ENCODE measurements at places on chromosomes 1 and 21. TPM values are rescaled to one million over a fixed set of nuclear protein-coding genes. Genes with fewer than 3 reads are reported as not detected.
A peak's percentile ranks its signal among the peaks of the same experiment; 100 is the strongest.

- DNase-seq: no peak
- no peak overlapping the region for H3K27ac ChIP-seq
- peaks cover 3% of the 10 kb centered on the region for H3K4me1 ChIP-seq
- H3K4me3 ChIP-seq: no peak overlapping the region
These were observed 25.9 kb upstream of the DDOST start for GRCh38 chr1:20686883-20687725.

- peaks cover 2% of the 10 kb centered on the region for H3K4me1 ChIP-seq
- H3K27me3 ChIP-seq: no peaks in the 10 kb centered on the region
- no peak overlapping the region for H3K27ac ChIP-seq
- H3K36me3 ChIP-seq: no peaks in the 10 kb centered on the region
- no peak overlapping the region for H3K4me3 ChIP-seq
- DNase-seq: no peak
These were observed 70.3 kb upstream of the RGL1 start for GRCh38 chr1:183734543-183735036.

- H3K36me3 ChIP-seq: no peaks in the 10 kb centered on the region
- no peaks in the 10 kb centered on the region for H3K27me3 ChIP-seq
- peak overlapping the region; percentile 11 for H3K4me3 ChIP-seq
- DNase-seq: no peak
- peaks cover 37% of the 10 kb centered on the region for H3K4me1 ChIP-seq
These were observed 70.3 kb upstream of the PRDX6 start for GRCh38 chr1:173406783-173407230.

DNA sequence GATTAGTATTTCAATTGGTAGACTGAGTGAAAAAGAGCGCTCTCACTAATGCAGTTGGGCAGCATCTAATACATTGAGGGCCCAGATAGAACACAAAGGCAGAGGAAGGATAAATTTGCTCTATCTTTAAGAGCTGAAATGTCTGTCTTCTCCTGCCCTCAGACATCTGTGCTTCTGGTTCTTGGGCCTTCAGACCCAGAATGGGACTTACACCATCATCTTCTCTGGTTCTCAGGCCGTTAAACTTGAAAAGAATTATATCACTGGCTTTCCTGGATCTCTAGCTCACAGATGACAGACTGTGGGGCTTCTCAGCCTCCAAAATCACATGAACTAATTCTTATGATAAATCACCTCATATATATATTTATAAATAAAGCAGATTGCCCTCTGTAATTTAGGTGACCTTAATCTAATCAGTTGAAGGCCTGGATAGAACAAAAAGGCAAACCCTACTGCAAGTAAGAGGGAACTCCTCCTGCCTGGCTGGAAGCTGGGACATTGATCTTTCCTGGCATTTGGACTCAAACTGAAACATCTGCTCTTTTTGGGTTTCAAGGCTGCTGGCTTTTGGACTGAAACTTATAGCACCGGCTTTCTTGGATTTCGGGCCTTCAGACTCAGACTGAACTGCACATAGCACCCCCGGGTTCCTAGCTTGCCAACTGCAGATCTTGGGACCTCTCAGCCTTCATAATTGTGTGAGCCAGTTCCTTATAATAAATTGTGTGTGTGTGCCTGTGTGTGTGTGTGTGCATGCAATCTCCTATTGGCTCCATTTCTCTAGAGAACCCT, 390.4 kb upstream of the PLXNA2 start:
- H3K4me3 ChIP-seq: no peak overlapping the region
- no peak for DNase-seq
- no peaks in the 10 kb centered on the region for H3K27me3 ChIP-seq
- H3K4me1 ChIP-seq: no peaks in the 10 kb centered on the region

DNA sequence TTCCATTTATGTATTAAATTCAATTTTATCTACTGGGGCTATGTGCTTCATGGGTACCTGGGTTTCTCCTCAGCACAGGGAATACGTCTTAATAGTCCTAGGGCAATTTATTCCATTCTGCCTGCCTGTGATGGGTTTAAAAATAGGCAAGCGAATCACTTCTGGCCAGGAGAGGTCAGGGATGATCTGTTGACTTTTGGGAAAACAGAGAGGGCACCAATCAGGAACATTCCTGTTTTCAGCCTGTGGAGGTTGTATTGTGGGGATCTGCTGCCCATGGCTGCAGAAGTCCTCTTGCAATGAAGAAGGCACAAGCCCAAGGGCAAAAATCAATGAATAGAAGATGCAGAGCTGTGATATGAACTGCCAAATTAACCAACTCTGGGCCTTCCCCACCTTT, 303.1 kb downstream of the CTH start:
- no peaks in the 10 kb centered on the region for H3K36me3 ChIP-seq
- DNase-seq: no peak
- H3K4me1 ChIP-seq: no peaks in the 10 kb centered on the region
- no peak overlapping the region for H3K27ac ChIP-seq
- H3K4me3 ChIP-seq: no peak overlapping the region
- no peaks in the 10 kb centered on the region for H3K27me3 ChIP-seq

- peaks cover 34% of the 10 kb centered on the region for H3K27me3 ChIP-seq
- H3K36me3 ChIP-seq: no peaks in the 10 kb centered on the region
- no peak for DNase-seq
- no peak overlapping the region for H3K4me3 ChIP-seq
- H3K4me1 ChIP-seq: peaks cover 30% of the 10 kb centered on the region
These were observed 2.0 kb downstream of the CAMSAP2 start for GRCh38 chr1:200740571-200741208.

DNA sequence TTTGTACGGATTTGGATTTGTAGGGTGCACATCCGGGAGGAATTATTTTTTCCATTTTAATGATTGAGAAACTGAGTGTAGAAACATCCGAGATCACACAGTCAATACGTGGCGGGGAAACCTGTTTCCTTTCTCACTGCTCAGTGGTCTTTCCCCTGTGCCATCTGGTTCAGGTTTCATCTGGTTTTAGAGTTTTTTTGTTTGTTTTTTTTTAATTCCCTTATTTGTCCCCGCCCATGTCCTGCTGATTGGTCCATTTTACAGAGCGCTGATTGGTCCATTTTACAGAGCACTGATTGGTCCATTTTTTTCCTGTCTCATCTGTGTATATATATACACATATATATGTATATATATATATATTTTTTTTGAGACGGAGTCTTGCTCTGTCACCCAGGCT, 6.0 kb downstream of the TRPM2 start:
- H3K4me1 ChIP-seq: peaks cover 28% of the 10 kb centered on the region
- DNase-seq: no peak
- H3K27ac ChIP-seq: no peak overlapping the region

DNA sequence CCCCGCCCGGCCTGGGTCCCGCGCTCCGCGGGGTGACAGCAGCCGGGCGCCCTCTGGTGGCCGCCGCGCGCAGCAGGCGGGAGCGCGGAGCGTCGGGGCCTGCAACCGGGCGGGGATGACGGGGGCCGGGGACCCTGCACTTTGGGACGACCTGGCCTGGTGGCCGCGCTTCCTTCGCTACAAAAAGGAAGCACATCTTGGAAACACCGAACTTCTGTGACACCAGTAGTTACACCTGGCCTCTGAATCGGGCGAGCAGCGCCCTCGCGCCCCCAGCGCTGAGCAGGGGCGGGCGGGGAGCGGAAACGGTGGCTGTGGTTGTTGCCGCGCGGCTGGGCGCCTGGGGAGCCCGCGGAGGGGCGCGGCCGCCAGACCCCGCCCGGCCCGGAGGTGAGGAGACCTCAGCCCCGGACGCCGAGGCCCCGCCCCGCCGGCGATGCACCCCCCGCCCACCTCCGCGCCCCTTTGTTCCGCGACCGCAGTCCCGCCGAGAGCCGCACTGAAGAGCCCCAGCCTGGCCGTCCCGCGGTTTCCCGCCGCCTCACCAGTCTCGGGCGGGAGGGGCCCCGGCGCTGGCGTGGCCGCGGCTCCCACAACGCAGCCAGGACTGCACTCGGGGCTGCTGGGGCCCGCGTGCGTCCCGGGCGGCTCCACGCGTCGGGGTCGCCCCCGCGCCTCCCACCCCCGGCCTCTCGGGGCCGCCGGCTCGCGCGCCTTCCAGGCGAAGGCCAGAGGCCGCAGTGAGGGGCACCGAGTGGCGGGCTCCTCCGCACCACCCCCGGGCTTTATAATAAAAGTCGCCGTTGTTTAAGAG, 59.3 kb downstream of the H3-3A start:
- peaks cover 5% of the 10 kb centered on the region for H3K27me3 ChIP-seq
- H3K27ac ChIP-seq: peak overlapping the region; percentile 89
- no peaks in the 10 kb centered on the region for H3K36me3 ChIP-seq
- peaks cover 50% of the 10 kb centered on the region for H3K4me1 ChIP-seq
- peak; percentile 80 for DNase-seq

DNA sequence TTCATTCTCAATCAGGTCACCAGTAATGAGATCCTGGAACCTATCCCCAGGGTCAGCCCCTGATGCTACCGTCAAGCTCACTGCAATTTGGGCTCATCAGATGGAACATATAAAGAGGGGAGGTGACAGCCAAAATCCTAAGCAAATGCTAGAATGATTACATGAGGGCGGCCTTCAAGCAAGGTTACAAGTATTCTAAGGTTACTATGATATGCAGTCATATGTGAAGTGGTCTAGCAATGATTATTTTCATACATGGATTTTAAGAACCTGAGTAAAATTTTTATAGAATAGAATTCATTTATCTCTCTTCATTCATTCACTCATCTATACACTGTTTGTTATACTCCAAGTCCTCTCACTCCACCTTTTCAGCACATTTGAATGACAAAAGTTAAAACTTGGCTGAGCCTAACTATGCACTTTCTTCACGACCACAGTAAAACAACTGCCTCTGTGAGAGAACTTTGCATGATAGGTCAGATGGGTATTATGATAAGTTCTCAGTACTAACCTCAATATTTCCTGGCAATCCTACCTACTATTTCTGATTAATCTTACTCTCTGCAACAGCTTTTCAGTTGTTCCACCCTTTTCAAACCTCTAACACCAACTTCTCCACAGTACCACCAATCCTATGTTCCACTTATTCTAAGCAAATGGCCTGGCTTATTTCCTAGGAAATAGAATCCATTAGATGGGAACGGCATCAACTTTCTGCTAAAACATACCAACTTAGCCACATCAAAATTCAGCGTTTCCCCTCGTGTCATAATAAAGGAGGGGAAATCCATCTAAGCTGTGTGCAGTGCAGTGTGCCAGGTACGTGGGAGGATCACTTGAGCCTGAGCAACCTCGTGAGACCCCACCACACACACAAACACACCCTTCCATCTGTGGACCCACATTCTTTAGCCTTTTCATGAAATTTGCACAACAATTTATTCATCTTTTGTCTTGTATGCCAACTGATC, 32.0 kb downstream of the LHX9 start:
- peaks cover 24% of the 10 kb centered on the region for H3K4me1 ChIP-seq
- no peaks in the 10 kb centered on the region for H3K27me3 ChIP-seq
- DNase-seq: no peak
- peak overlapping the region; percentile 10 for H3K4me3 ChIP-seq
- peaks cover 6% of the 10 kb centered on the region for H3K36me3 ChIP-seq

- H3K4me1 ChIP-seq: no peaks in the 10 kb centered on the region
- H3K36me3 ChIP-seq: no peaks in the 10 kb centered on the region
- DNase-seq: no peak
- H3K27ac ChIP-seq: no peak overlapping the region
- no peak overlapping the region for H3K4me3 ChIP-seq
- H3K27me3 ChIP-seq: no peaks in the 10 kb centered on the region
These were observed 646.0 kb upstream of the TMPRSS15 start for GRCh38 chr21:19049567-19049966.

GRCh38 chr1:241702442-241703373, 50.6 kb downstream of the WDR64 start:
- peaks cover 23% of the 10 kb centered on the region for H3K4me1 ChIP-seq
- H3K27ac ChIP-seq: no peak overlapping the region
- no peaks in the 10 kb centered on the region for H3K36me3 ChIP-seq
- H3K27me3 ChIP-seq: peaks cover 2% of the 10 kb centered on the region
- DNase-seq: no peak

DNA sequence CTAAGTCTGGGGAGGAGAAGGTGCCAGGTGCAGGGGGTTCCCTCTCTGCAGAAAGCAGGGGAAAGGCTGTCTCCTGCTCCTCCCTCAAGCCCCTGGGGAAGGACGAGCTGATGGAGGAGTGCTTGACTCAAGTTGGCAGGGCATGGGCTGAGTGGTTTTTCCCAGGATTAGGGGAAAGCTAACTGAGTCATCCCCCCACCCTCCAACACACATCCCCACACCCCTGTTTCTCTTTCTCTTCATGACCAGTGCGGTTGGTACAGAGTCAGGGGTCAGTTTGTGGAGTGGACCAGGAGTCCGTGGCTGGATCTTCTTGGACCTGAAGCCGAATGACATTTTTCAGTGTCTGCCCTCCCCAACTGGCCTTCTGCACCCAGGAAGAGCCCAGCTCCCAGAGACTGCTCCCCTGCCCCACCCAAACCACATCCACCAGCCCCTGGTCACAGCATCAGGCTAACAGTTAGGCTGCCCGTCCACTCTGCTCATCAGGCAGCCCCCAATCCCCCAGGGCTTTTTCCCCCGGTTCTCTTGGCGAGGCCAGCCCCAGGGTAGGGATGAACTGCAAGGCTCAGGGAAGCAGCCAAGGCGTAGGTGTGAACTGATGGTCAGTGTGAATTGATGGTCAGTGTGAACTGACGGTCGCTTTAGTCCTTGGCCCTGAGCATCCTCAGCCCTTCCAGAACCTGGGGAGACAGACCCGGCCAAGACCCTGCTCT, 81.0 kb downstream of the PAX7 start:
- no peak overlapping the region for H3K27ac ChIP-seq
- DNase-seq: no peak
- H3K36me3 ChIP-seq: no peaks in the 10 kb centered on the region
- peaks cover 26% of the 10 kb centered on the region for H3K27me3 ChIP-seq

- H3K27ac ChIP-seq: no peak overlapping the region
- H3K4me3 ChIP-seq: no peak overlapping the region
- no peaks in the 10 kb centered on the region for H3K36me3 ChIP-seq
- H3K4me1 ChIP-seq: no peaks in the 10 kb centered on the region
- DNase-seq: no peak
- H3K27me3 ChIP-seq: no peaks in the 10 kb centered on the region
These were observed 17.6 kb upstream of the SFPQ start for GRCh38 chr1:35210321-35211119.

NOL9 gene
- total RNA-seq: 42.7 TPM

HRNR gene
- not detected for total RNA-seq

Data from activated CD4-positive, alpha-beta T cell treated with anti-CD3 and anti-CD28 coated beads, Interleukin-2, amount 10 ng/mL, durations not matched to agents 7 days and 5 days (primary cell).